ENCODE measurements at places on chromosomes 3 and 15.

DNA sequence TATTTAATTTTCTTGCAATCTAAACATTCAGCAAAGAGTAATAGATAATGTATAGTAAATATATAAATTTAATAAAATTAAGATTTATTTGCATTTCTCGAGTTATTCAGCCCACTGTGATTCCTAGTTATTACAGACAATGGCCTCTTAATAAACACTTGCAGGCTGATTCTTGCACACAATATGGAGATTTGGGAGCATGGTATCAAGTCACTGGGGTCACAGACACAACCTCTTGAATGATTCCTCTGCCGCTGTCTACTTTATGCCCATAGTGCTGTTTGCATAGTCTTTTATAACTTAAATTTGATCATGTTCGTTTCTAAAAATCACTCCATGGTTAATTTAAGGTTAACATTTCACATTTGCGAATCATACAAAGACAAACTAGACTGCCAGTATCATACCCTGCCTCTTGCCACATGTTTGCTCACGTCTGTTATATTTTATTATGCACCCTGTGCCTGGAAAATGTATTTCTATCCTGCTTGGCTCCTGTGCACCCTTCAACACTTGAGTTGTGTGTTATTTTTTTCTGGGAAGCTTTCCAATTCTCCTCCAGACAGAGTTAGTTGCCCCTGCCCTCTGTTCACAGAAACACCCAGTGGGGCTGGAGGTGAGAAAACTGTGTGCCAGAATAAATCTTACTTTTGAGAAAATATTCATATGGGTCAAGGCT lies 206.3 kb upstream of the ROBO1 start:
- no peak for DNase-seq

GRCh38 chr3:117398141-117398899 lies 688.7 kb downstream of the TUSC7 start:
- DNase-seq = no peak

GRCh38 chr3:9124730-9125129 lies 124.7 kb downstream of the SRGAP3 start:
- no peak for DNase-seq

- DNase-seq = no peak
Observed at GRCh38 chr15:77816983-77817382, 184.3 kb upstream of the LINGO1 start.

GRCh38 chr3:13769422-13769821 lies 110.4 kb downstream of the WNT7A start:
- DNase-seq = no peak

DNA sequence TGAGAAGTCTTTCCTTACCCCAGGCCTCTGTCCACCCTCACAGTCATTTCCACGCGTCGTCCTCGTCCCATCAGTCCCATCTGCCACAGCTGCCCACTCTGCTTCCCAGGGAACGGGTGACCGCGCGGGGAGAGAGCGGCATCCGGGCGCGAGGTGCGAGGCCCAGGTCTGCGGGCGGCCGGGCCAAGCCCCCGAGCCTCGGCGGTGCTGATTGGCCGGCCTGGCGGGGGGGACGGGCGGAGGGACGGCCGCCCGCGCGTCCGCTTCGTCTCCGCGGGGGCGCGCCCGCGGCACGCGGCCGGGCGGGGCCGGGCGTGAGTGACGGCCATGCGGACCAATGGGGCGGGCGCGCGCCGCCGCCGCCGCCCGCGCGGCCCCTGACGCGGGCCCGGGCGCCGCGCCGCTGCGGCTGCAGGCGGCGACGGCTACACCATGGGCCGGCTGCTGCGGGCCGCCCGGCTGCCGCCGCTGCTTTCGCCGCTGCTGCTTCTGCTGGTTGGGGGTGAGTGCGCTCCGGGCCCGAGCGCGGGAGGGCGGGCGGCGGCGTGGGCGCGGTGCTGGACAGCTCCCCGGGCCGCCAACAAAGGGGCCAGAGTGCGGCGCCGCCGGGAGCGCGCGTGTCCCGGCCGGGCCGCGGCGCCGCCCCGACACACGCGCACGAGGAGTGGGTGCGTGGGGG lies at the start of gene PODXL2:
TSS of gene PODXL2 (plus strand) at position 398 of the 679 bp plus-strand sequence. CDS start at position 433, 35 bp downstream.
- DNase-seq = peak; percentile 65

DNA sequence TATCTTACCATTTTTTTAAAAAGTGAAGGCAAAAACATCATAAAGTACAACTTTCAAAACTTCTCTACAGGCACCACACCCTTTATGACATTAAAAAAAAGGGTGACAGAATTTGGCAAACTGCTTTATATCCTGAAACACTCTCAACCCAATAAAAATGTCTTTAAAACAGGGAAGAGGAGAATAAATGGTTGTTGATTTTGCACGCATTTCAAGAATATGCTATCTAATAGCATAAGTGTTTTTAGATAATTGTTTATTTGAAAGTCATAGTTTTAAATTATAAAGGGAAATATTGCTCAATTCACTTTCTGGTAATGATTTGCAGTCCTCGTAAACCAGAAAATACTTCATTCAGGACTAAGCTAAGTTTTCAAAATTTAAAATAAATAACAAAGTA lies 1.7 kb upstream of the PCOLCE2 start:
- no peak for DNase-seq

- DNase-seq = no peak
Observed at GRCh38 chr3:148078658-148079057, 619.0 kb upstream of the AGTR1 start.

GRCh38 chr15:51499379-51499976 lies 123.1 kb downstream of the DMXL2 start:
- no peak for DNase-seq

GRCh38 chr15:70094690-70095311 lies 2.9 kb downstream of the TLE3 start:
- DNase-seq = no peak

- no peak for DNase-seq
Observed at GRCh38 chr15:35720984-35721383, 175.0 kb upstream of the DPH6 start.

DNA sequence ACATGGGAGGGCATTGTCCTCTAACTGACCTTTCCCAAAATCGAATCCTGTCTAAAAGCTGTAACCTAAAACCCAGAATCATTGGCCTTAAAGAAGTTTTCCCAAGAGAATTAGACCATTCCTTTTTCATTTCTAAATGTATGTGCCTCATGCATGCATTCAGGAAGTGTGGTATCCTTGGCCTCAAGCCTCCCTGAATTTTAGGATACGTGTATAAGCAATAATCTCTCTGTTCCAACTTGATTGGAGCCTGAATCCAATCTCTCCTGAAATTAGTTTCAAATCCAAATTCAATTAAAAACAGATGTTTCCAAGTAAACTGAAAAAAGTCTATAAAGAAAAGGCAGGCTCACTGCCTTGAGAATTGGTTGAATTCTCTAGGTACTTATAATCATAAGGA lies 86.0 kb upstream of the VEPH1 start:
- no peak for DNase-seq

DNA sequence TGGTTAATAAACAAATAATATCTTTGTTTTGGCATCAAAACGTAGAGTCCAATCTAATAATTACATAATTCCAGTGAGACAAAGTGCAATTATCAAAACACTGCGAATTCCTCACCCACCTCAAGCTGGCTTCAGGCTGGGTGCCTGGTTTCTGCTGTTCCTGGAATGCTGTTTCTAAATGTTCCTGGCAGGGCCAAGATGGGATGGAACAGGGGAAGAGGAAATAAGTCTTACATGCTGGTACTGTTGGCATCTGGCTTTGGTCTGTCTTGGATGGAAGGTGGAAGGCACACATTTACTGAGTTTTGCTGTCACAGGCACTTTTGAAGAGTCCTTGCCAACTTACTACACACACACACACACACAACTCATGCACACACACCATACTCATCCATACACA lies 101.9 kb upstream of the SLCO3A1 start:
- DNase-seq = no peak

GRCh38 chr3:129758785-129759320 lies 134.7 kb downstream of the TMCC1 start:
- no peak for DNase-seq

- no peak for DNase-seq
Observed at GRCh38 chr3:21779909-21780308, 28.9 kb upstream of the ZNF385D start.

DNA sequence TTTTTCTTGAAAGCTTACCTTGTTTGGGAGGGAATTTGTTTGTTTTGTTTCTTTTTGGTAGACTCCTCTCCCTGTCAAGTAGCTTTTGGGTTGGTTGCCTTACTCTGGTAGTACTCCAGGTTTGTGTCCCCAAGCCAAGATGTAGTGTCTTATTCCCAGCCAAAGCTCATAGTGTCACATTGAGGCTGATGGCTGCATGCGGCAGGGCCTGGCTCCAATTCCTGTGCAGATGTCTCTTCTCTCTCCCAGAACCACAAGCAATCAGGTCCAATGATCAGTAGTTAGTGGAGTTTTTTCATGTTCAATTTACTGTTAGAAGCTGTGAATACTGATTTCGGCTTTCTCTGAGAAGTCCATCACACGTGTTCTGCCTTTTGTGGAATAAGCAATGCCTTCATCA lies 221.1 kb upstream of the THBS1 start:
- DNase-seq = no peak

DNA sequence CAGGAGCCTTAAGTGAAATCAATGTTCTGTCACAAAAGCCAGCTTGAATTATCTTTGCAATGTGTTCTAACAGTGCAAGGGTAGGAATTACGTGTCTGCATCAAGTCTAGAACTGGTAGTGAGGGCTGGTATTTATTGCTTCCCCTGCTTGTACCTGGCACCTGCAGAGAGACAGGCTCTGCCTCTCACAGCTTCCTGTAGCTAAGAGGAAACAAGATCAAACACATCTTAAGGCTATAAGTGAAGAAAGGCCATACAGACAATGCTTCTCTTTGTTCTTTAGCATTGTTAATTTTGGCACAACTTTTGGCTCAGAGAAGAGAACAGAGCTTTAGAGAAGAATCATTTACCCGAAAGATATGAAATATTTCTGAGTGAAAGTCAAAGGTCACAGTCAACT lies 479.9 kb downstream of the GRM7 start:
- no peak for DNase-seq

DNA sequence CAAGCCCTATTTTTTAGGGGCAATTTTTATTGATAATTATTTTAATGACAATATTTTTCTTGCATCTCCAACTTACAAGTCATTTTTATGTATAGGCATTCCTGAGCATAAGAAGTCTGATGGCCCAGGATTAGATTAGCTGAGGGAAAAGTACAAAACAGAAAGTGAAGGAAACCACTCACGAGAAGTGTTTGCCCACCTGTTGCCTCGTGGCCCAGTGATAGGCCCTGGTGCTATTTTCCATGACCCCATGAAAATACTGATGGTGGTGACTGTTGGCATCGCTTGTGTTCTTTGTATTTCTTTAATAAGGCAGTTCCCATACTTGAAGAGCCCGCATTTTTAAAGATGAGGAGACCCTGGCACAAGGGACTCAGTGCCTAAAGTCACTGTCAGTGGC lies 7.9 kb upstream of the LMCD1 start:
- no peak for DNase-seq

- no peak for DNase-seq
Observed at GRCh38 chr3:50417637-50418033, 58.3 kb upstream of the TMEM115 start.

GRCh38 chr3:19065027-19065426 lies 83.3 kb upstream of the KCNH8 start:
- DNase-seq = no peak

DNA sequence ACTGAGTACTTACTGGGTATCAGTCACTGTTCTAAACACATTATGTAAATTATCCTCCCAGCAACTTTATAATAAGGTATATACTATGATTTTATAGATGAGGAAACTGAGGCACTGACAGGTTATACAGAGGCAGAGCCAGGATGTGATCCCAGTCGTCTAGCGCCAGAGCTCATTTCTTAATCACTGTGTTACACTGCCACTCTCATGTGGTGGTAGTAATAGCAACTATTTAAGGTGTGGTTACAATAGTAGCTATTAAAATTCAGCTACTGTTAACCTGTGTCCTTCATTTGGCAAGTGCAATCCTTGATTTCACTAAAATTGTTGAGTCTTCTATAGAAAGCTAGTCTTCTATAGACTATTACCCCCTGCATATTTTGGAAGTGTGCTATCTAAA lies 43.1 kb upstream of the TRPC1 start:
- DNase-seq = no peak

GRCh38 chr15:85430406-85431204 lies 50.2 kb downstream of the AKAP13 start:
- DNase-seq = no peak

DNA sequence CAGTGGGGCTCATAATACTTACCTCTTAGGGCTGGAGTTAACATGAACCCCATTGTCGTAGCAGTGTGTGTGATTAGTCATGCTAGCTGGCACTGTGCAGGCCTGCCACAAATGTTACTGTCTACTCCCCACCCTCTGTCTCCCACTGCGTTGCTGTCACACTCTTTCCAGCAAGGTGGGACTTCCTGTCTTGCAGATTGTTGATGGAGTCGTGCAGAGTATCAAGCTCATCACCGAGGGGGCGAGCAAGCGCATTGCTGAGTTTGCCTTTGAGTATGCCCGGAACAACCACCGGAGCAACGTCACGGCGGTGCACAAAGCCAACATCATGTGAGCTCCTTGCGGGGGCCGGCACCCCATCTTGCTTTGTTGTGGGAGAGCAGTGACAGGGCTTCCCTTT lies 12.9 kb downstream of the IDH3A start:
- no peak for DNase-seq

- DNase-seq = no peak
Observed at GRCh38 chr15:74170071-74170844, 3.3 kb upstream of the ISLR start.

- peak; percentile 67 for DNase-seq
Observed at GRCh38 chr3:184690192-184690883, 21.5 kb downstream of the MAGEF1 start.

GRCh38 chr15:80114114-80114513 lies 38.7 kb upstream of the FAH start:
- DNase-seq = no peak

GRCh38 chr15:58690703-58691102 lies 58.8 kb downstream of the ADAM10 start:
- no peak for DNase-seq

DNA sequence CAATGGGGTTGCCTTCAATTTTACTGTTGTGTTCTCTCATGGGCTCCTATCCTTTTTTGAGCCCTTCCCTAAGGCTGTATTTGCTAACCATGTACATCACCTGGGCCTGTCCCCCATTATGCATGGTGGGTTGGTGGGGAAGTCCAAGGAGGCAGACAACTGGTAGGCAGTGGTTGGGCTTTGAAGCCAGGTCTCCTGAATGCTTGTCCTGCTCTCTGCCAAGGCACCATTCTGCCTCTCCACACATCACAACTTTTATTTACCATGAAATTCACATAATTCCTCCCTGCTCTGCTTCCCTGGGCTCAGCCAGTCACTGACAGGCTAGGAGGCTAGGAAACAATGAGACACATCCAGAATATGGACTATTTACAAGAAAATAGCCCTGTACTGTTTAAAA lies 41.0 kb upstream of the COPB2 start:
- no peak for DNase-seq

Data from left hindlimb (tissue), 1 donor.